Psoas muscle (tissue), 8 donors: ENCODE measurements at places on chromosomes 16 and 17. TPM values are rescaled to one million over a fixed set of nuclear protein-coding genes. Genes with fewer than 3 reads are reported as not detected.

GRCh38 chr17:69709441-69709840 is 294.9 kb downstream of the MAP2K6 start:
- no peak for DNase-seq

- DNase-seq = no peak
Observed at GRCh38 chr17:29169806-29170591, 10.2 kb downstream of the MYO18A start.

DNA sequence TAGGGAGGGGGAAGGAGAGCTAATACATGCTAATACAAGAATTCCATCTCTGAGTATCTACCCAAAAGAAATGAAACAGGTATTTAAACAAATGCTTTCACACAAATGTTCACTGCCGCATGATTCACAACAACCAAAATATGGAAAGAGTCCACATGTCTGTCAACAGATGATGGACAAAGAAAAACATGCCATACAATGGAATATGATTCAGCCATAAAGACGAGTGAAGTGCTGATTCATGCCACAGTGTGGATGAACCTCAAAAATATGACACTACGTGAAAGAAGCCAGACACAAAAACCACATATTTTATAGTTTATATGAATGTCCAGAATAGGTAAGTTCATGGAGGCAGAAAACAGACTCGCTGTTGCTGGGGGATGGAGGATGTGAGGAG is 321.4 kb downstream of the FOXL1 start:
- no peak for DNase-seq

- peak; percentile 81 for DNase-seq
Observed at GRCh38 chr17:75872434-75873351, 5.7 kb downstream of the TRIM47 start.

DNA sequence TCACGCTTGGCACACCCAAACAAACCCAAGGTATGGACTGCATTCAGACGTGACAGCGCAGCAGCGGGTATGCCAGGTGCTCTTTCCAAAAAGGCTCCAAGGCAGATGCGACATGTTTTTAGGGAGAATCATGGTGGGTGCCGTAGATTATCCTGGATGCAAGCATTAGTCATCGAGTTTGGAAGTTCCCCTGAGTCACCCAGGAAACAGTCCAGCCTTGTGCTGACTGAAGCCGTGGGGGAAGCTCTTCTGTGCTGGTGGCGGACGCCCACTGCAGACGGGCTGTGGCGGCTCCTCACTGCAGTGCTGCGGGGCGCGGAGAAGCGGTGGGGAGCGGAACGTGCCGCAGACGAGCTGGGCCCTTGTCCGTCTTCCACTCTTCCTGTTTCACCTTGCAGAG is 13.9 kb downstream of the JPT2 start:
- no peak for DNase-seq

DNA sequence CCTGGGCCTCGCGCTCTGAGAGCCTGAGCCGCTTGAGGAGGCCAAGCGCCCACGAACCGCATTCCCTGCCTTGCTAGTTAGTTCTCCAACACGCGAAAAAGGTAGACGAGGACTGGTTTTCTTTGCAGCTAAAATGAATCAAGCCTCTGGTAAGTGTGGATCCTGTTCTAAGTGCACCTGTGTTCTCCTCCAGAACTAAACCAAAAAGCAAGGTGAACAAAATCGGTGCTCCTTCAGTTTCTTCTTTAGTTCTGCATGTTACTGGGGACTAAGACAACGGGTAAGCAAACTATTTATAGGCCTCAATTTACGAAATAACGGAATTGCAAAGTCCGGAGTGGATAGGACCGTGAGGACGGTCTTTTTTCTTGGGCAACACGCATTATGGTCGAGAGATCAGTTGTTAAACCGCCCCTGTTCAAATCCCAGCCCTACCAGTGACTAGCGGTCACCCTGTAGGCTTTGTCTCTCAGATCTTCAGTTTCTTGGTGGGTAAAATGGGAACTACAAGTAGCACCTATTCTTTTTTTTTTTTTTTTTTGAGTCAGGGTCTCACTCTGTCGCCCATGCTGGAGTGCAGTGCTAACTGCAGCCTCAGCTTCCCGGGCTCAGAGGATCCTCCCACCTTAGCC is 993 bp upstream of the ANKRD11 start:
- no peak for DNase-seq

DNA sequence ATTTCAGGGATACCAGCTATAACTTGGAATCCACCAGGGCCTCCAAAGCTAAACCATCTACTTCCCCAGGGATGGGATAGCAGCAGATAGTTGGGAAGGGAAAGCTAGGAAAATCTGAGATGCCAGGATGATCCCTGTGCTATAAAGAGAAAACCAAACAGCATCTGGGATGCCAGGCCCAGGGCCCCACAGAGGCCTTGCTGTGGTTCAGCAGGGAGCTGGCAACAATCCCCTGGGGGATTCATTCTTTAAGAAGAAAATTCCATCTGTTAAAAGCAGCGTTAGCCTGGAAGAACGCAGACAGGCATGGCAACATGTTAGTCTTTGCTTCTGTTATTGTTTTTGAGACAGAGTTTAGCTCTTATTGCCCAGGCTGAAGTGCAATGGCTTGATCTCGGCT is 16.6 kb downstream of the MYO18A start:
- no peak for DNase-seq

DNA sequence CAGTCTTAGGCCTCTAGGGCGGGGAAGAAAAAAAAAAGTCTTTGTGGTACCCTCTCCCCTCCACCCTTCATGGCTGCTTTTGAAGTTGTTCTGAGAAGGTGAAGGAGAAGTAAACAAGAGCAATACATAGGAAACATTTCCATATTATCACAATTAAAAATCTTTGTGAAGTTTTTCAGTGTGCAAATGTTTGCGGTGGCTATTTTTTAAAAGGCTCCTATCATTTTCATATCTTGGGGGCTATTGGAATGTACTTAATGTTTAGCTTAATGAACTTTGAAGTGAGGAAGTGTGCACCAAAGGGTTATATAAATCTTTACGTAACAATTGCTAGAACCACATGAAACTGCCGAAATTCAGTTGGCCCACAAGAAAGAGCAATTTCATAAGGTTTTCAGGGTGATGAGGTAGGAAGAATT is 7.6 kb downstream of the NOL11 start:
- no peak for DNase-seq

DNA sequence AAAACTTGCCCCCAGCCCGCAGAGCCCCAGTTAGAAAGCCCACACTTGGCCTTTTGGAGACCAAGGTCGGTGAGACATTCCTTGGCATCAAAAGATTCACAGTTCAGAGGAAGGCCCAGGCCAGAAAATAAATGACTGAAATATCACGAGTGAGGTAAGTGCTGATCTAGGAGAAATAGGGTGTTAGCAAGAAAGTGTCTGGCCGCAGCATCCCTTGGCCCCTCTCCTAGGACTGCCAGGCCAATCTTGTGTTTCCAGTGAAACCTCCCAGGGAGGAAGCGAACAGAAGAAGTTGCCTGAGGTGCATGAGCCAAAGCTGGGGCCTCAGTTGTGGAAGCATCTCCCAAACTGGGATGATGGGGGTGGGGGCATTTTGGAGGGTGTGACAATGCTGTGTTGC is 22.5 kb upstream of the NSMCE1 start:
- no peak for DNase-seq

DNA sequence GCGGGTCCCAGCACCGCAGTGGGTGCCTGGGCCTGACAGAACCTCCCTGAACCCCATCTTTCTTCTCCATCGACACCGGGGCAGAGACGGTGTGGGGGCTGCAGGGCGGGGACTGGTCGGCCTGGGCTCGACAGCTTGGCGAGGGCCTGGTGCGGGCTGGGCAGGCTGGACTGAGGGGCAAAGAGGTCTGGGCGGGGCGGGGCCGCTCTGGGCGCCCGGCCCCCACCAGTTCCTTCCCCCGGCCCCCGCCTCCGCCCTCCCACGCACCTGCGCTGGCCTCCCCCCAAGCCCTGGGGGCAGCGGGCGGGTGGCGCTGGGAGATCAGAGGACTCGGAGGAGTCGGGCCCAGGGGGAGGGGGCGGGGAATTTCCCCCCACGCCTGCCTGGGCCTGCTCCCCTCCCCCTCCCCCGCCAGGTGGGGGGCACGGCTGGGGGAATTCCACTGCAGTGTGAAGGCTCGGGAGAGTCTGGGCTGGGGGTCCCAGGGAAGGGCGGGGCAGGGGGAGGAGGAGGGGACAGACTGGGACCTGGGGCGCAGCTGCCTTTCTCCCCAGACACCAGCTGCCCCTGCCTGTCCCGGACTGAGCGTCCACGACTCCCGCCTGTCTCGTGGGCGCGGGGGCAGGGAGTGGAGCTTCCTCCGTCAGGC is 877 bp upstream of the KREMEN2 start:
- DNase-seq = no peak

- no peak for DNase-seq
Observed at GRCh38 chr17:77433385-77434135, 292.8 kb downstream of the SEC14L1 start.

- DNase-seq = no peak
Observed at GRCh38 chr16:12586701-12587100, 217.0 kb downstream of the CPPED1 start.

DNA sequence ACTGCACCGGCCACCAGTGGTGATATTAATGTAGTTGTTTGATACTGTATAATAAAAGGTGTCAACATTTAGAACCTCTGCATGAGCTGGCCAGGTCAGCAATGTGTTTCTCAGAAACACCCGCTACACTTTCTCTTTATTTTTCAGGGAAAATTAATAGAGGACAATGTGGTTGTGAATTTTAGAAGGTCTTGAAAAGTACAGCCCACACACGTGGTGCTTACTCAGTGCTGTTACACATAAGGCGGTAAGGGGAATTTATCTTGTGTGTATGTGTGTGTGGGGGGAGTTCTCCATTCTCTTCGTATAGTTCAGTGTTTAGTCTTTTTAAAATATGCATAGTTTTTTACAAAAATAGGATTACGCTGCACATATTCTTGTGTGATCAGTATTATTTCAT is 4.4 kb upstream of the ZFP1 start:
- DNase-seq = no peak

GRCh38 chr17:44390250-44390870 is 911 bp upstream of the ITGA2B start:
- no peak for DNase-seq

DNA sequence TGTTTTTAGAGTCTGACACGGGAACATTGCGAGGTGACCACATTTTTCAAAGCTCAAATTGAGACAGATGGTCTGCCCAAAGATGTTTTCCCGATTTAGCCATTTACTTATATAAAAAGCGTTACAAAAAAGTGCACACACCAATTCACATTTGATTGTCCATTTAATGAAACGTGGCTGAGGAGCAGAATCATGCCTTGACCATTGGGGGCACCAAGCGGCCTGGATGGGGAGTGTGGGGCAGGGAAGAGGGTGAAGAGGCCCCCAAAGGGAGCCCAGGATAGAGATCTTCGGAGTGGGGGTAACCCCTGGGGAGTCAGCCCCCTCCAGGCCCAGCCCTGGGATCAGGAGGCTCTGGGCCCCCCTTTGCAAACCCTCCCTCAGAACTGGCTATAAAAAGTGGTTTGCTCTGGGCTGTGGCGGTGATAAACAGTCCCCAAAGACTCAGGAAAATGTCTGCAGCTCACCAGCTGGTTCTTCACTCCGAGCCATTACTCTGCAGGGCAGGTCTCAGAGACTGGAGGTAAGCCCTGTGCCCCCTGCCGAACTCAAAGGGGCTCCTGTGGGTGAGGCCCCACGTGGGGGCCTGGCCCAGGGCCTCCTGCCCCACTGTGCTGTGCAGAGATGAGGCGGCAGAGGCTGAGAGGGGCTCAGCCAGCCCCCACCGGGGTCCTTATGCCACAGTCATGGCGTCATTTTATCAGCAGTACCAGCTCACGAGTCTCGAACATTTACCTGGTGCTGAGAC is 105.9 kb upstream of the SEC14L1 start:
- no peak for DNase-seq

GRCh38 chr17:32976605-32977004 is 15.0 kb upstream of the SPACA3 start:
- DNase-seq = no peak

- no peak for DNase-seq
Observed at GRCh38 chr17:4898351-4898750, 985 bp upstream of the C17orf107 start.

- no peak for DNase-seq
Observed at GRCh38 chr16:65415460-65415859, 293.6 kb upstream of the CDH11 start.

DNA sequence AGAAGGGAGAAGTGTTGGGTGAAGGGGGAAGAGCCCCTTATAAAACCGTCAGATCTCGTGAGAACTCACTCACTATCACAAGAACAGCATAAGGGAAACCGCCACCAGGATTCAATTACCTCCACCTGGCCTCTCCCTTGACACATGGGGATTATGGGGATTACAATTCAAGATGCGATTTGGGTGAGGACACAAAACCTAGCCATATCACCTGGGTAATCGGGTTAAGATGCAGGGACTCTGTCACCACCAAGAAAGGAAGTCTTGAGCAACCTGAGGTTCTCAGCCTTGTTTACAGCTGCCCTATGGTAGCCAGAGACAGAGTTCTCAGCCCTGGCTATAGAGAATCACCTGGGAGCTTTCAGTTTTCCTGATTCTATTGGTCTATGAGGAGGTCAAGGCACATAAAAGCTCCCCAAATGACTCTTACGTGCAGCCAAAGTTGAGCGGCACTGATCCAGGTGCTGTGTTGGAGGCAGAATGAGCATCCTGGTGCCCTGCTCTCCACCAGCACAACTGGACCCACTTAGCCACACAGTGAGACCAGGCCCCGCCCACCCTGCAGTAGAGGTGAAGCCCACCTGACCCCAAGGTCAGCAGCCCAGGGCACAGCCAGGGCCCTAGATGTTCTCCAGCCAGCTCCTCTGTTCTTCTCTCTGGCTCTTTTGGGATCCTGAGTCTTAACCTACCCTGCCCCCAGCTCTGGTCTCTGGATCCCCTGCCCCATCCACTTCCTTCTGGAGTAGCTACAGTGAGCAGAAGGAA is 138.5 kb upstream of the CDH5 start:
- DNase-seq = no peak

GRCh38 chr17:10243883-10244844 is 45.8 kb upstream of the GAS7 start:
- no peak for DNase-seq

DNA sequence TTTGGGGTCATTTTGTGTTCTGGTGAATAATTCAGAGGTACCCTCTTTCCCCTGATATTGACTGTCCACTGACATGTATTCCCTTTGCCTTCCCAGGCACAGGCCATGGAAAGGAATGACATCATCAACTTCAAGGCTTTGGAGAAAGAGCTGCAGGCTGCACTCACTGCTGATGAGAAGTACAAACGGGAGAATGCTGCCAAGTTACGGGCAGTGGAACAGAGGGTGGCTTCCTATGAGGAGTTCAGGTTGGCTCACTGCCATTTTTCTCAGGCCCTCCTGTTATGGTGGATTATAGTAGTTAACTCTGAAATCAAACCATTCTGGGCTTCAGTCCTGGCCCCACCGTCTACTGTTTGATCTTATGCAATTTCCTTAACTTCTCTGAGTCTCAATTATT is 1.6 kb upstream of the EFTUD2 start:
- no peak for DNase-seq

GRCh38 chr17:39217734-39218369 is 7.9 kb downstream of the STAC2 start:
- no peak for DNase-seq

The AATK gene
- polyA plus RNA-seq = 0.21 TPM

The ARRB2 gene
- polyA plus RNA-seq = 6.6 TPM

The FLYWCH2 gene
- 26.5 TPM for polyA plus RNA-seq

The PPY gene
- polyA plus RNA-seq = not detected

The NHLRC4 gene
- polyA plus RNA-seq = 0.06 TPM

The PFN1 gene
- 312 TPM for polyA plus RNA-seq

The IL21R gene
- not detected for polyA plus RNA-seq

The NUP93 gene
- 20.0 TPM for polyA plus RNA-seq

The CHD9 gene
- 11.7 TPM for polyA plus RNA-seq

The CTF1 gene
- 4.9 TPM for polyA plus RNA-seq

The USP31 gene
- polyA plus RNA-seq = 21.5 TPM

The SPNS3 gene
- not detected for polyA plus RNA-seq

The HOXB1 gene
- polyA plus RNA-seq = not detected
